Activated B cell treated with CpG ODN at 0.5 μM for 24 hours (primary cell): ENCODE measurements at places on chromosomes 3 and 15. TPM values are rescaled to one million over a fixed set of nuclear protein-coding genes. Genes with fewer than 3 reads are reported as not detected.

Gene ACTC1
- total RNA-seq, result not detected in 2 replicates

Gene GPR149
- total RNA-seq, result not detected in 2 replicates

Gene GRAMD1C
- 11.4 and 12.2 TPM in 2 replicates for total RNA-seq

Gene ALDH1A3
- total RNA-seq, result not detected in 2 replicates

Gene EXOSC7
- total RNA-seq, result 42.5 and 44.0 TPM in 2 replicates

Gene SMC4
- 35.2 and 40.4 TPM in 2 replicates for total RNA-seq

Gene SAMMSON
- total RNA-seq, result not detected in 2 replicates

Gene NCBP2
- total RNA-seq, result 77.8 and 85.1 TPM in 2 replicates

DNA sequence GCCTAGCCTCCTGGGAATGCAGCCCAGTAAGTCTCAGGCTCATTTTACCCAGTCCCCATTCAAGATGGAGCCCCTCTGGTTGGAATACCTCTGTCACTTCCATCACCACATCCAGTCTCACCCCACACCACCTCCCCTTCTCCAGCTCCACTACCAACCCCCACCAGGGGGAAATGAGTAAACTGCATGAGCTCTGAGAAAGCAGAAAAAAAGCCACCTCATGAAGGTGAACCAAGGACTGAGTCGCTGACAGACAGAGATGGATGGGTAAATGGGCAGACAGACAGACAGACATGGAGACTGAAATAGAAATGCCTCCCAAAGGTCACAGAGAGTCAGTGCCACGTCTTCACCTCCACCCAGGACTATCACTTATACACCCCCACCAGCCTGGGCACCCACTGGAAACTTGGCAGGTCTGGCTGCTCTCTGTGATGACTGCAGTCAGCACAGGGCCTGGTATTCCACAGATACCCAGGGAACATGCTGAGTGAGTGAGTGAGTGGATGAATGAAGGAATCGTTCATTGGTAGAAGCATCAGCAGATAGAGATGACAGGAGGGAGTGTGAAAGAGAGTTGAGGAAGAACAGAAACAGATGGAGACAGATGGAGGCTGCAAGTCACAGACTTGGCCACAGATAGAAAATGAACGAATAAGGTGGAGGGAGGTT, 4.9 kb upstream of the LOXL1 start:
- no peak for DNase-seq

DNA sequence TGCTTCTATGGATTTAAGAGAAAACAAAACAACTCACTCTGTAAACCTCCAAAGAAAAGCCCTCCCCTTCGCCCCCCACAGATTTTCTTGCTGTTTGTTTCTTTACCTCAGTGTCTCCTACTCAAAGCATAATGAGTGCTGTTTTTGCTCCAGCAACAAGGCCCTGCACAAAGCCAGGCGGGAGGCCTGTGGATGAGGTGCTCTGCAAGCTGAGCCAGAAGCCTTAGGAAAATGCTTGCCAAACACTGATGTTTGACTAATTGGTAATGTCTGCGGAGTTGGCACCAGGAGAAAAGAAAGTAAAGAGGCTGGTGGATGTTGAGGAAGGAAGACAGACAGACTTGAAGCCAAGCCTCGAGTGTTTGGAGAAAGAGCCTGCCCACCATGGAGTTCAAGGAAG, 99.7 kb downstream of the RARB start:
- no peak for DNase-seq

DNA sequence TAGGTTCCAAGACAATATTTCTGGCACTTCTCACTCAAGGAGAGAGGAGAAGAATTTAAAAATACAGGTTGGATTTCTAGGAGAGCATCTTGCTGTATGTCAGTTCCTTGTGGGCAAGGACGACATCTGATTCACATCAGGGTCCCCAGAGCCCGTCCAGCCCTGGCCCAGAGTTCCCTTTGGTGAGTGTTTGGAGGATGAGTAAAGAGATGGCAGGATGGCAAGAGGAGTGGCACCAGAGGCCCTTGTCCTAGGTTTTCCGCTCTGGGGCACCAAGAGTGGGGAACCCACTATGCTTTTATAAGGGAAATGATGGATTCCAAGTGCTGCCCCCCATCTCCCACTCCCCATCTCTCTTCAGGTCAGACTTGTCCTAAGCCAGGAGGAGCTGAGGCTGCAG, 181.8 kb downstream of the TBC1D2B start:
- no peak for DNase-seq

- no peak for DNase-seq
Measured at GRCh38 chr3:69282181-69282580, 103.7 kb downstream of the FRMD4B start.

GRCh38 chr3:134104031-134104430, 74.3 kb upstream of the SLCO2A1 start:
- DNase-seq, result no peak

- no peak for DNase-seq
Measured at GRCh38 chr15:60721257-60721626, 242.3 kb upstream of the ICE2 start.

DNA sequence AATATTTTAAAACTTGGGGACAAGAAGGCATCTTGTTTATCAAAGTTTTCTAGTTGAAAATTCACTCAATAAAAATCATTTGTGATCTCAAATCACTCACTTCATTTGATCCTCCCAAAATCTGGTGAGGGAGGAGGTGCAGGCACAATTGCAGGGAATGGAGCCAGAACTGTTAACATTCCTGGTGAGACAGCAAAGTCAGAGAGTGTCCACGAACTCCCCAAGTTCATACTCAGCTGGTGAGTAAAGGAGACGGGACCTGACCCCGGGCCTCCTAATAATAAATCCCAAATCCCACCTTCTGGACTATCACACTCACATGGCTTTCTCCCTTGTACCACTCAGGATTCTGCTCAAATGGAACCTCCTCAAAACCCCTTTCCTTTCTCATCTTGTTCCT, 252.3 kb upstream of the LRTM1 start:
- DNase-seq, result no peak

- no peak for DNase-seq
Measured at GRCh38 chr3:178302966-178303930, 233.0 kb upstream of the KCNMB2 start.

GRCh38 chr15:63288778-63289378, 11.5 kb downstream of the APH1B start:
- DNase-seq, result no peak

- DNase-seq, result no peak
Measured at GRCh38 chr3:8873740-8874139, 89.5 kb downstream of the RAD18 start.

DNA sequence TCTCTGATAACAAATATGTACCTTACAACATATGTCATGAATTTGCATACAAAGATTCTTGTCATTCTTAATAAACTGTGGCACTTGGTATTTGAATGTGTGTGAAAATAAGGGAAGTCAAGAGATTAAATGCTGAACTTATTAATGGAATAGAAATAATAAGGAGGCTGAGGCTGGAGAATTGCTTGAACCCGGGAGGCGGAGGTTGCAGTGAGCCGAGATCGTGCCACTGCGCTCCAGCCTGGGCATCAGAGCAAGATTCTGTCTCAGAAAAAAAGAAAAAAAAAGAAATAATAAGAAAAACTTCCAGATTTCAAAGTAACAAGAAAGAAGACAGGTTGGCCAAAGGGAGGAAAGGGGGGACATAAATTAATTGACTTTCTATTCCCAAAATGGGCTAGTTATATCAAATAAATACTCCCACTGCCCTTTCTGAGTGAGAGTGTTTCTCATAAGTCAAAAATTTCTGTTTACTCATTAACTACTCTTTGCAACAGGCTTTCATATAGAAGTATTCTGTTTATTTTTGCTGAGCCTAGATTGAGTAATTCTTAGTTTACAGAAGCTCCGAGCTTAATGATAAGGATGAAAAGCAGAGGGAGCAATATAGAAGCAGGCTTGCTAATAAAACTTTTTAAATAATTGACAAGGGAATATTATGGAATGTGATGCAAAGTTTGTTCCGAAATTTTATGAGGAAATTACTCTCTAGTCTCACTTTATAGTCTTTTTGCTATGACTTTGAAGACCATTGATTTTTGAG, 25.6 kb downstream of the KNG1 start:
- DNase-seq, result no peak

DNA sequence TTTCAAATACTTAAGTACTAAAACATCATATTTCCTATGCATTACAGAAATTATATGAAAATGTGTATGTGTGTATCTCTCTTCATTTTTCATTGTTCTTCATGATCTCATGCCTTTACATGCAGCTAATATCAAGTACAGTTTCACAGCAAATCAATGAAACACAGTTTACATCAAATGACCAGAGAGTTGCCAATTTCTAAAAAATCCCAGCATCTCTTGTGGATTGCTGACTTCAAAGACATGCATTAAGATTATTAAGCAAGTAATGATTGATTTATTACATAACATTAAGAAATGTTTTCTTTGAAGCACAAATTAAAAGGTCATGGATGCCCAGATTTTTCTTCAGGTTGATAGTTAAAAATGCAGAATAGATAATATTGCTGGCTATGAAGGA, 31.0 kb upstream of the TAFA4 start:
- DNase-seq, result no peak

DNA sequence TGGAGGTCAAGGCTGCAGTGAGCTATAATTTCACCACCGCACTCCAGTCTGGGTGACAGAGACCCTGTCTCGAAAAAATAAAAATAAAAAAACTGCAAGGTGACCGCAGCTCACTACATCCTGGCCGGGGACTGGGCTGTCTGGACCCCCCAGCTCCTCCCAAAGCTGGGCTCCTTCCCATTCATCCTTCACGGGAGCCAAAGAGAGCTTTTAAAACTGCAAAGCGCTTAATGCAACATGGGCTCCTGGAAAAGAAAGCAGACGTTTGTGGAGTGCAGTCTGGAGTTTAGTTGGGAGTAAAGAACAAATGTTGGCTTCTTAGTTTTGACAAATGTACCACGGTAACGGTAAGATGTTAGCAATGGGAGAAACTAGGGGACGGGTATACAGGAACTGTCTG, 12.1 kb downstream of the PLXND1 start:
- no peak for DNase-seq

DNA sequence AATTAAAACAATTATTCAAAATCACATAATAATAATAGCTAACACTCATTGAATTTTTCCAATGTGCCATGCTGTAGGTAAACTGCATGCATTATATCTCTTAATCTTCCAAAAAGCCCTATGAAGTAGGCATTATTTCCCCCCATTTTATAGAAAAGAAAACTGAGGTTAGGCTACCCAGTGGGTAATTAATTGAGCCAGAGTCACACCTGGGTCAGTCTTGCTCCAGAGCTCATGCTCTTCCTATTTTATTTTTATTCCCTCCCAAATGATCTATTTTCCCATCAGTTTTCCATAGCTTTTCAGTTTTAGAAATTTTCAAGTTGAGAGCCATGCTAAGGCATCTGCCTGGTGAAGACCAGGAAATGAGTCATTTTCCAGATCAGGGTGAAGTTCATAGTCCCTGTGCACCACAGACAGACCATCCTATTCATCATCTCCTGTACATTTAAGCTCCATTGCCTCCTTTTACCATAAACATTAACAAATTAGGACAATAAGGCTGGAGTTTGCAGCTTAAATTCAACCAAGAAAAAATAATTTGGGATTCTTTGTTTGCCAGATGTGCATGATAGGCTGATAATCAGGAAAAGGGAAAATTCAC, 417.3 kb downstream of the OTOL1 start:
- DNase-seq, result no peak

- no peak for DNase-seq
Measured at GRCh38 chr3:129501630-129502029, 26.8 kb upstream of the RHO start.

DNA sequence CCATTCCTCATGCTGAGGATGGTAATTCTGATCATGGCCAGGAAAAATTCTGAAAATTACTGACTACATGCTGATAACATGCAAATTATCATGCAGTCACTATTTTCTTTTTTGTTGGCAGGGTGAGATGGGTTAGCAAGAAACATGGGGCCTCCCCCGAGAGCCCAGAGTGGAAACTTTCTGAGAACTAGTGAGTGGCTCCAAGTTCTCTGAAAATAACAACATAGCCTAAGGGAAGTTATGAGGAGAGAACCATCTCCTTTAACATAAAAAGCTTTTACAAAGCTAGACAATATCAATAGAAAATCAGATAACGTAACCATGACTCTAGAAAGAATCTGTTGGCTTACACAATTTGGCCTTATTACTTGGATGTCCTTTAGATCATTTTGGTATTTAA, 254.2 kb downstream of the PLOD2 start:
- DNase-seq, result no peak

- DNase-seq, result no peak
Measured at GRCh38 chr3:133540896-133541674, 32.4 kb upstream of the CDV3 start.

GRCh38 chr15:29677871-29678461, 144.3 kb downstream of the TJP1 start:
- no peak for DNase-seq

DNA sequence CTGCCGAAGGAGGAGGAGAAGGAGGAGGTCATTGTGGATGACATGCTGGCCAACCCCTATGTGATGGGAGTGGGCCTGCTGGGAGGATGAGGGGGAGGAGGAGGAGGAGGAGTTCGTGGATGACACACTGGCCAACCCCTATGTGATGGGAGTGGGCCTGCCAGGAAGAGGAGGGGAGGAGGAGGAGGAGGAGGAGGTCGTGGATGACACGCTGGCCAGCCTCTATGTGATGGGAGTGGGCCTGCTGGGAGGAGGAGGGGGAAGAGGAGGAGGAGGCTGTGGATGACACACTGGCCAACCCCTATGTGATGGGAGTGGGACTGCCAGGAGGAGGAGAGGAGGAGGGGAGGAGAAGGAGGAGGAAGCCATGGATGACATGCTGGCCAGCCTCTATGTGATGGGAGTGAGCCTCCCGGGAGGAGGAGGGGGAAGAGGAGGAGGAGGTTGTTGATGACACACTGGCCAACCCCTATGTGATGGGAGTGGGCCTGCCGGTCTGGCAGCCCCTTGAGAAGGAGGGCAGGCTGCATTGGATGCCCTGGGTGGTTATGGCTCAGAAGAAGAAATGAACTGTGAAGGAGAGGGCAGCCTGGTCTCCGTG, 55.7 kb upstream of the WNT7A start:
- no peak for DNase-seq

DNA sequence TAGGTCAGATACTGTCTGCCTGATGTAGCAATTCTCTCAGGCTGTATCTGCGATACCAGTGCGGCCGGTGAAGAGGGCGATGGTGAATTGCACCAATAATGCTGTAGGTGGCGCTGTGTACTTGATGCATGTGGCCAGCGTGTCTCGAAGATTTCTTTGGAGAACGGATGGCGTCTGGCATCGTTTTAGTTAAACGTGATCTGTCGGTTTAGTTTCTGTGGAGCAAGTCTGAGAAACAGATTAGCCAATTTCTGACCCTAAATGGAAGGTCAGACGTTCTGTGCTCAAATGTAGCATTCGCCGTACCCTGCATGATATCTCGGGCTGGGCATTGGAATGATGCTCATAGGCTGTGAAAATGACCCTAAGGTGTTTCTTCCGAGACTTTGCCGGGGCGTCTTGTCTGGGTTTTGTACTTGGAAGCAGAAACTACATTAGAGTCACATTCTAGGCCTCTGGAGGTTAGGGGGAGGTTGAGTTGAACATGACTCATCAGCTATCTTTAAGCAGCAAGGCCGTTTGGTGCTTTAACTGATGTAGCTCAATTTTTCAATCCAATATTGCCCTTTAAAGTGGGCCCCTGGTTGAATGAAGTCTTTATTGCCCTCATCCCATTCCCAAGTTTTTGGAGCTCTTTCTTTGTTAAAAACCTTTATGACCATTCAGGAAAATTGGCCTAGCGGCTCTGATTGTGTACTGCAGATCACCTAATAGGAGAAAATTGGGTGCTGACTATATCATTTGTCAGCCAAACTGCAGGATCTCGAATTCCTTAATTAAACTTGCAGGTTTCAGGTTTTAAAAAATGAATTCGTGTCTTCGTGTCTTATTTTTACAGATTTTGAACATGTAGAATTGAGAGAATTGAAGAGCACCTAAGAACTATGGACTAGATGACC, 80.0 kb downstream of the SQOR start:
- DNase-seq, result no peak
